ENCODE measurements at places on chromosomes 11 and 22. TPM values are rescaled to one million over a fixed set of nuclear protein-coding genes. Genes with fewer than 3 reads are reported as not detected.

DNA sequence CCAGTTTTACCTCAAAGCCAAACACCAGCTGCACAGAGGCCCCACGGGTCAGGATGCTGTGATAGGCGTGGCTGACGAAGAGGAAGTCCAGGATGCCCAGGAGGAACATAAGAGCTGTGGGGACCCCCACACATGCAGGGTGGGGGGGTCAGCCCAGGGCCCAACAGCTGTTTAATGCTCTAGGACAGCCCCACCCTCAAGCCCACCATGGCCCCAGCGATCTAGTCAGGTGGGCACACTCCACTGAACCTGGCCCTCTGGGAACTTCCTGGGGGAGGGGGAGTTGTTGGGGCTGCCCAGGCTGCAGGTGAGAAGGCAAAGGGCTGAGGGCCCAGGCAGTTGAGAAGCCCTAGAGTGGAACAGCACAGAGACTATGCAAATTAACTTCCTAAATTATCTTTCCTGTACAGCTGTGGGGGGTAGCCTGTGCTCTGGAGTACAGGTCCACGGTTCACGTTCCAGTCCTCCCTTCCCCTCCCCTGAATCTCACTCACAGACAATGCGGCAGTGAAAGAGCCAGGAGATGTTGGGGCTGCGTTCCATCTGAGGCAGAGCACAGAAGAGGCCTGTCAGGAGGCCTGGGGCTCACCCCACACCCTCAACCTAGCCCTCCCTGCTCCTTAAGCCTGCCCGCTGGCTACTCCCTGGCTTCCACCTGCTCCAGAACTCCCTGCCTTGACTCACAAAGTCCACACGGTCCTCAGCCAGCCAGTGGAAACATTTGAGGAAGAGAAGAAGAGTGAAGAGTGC is 1.9 kb downstream of the SYVN1 start:
- H3K27ac ChIP-seq, result 0 out of 2 replicates have a peak overlapping the region, but pooled peaks have one; percentile 60
- peaks cover 16% of the 10 kb centered on the region for H3K36me3 ChIP-seq
- peaks cover 18% of the 10 kb centered on the region for H3K4me1 ChIP-seq
- peak overlapping the region; percentile 98 for H3K4me3 ChIP-seq
- no peaks in the 10 kb centered on the region for H3K27me3 ChIP-seq

GRCh38 chr11:33721426-33721825 is 14.8 kb downstream of the CD59 start:
- no peak for DNase-seq
- H3K36me3 ChIP-seq, result peaks cover 12% of the 10 kb centered on the region
- H3K4me1 ChIP-seq, result peaks cover 16% of the 10 kb centered on the region
- H3K27me3 ChIP-seq, result no peaks in the 10 kb centered on the region

DNA sequence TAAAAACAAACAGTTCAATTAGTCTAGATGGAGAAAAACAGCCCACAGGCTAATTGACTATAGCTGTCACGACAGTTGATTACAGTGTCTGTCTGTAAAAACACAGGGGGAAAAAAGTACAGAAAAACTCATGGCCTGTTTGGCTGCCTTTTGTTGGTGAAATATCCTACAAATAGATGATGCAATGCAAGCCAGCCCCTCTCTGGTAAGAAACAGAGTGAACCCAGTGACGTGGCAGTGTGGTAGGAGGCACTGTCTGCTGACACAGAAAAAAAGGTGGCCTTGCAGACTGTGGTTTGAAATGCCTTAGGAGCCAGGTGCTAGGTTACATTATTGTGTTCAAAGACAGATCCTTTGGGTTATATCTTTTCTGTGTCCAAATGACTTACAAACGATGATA is 431.4 kb upstream of the CCDC90B start:
- H3K4me1 ChIP-seq, result peaks cover 39% of the 10 kb centered on the region
- no peak overlapping the region for H3K4me3 ChIP-seq
- no peak for DNase-seq
- 0 out of 2 replicates have a peak, but pooled peaks cover 4% of the 10 kb centered on the region for H3K27me3 ChIP-seq

- peaks cover 17% of the 10 kb centered on the region for H3K36me3 ChIP-seq
- peak; percentile 91 for DNase-seq
Observed at GRCh38 chr11:47847892-47848699, at the start of gene NUP160. Gene NUP160, minus strand, starts transcription at chr11:47848350. Its CDS starts 32 bp downstream, at chr11:47848318.

DGCR2 gene
- 56.8 TPM for total RNA-seq

CALCA gene
- 0.42 TPM for total RNA-seq

DNA sequence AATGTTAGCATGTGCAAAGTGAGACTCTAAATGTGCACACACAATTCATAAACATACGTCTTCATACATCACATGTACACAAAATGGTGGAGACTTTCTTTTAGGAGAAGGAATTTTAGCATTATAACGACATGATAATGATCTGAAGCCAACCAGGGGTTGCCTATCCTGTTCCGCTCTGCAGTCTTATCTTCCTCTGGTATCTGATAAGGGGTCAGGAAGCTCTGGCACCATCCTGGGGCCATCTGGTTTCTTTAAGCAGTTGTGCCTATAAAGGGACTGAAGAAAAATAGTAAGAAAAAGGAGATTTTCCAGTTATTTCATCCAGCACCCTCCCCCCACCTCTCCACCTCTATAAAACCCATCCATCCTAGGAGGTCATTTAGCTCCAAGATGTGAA is 5.8 kb upstream of the NUP50 start:
- peaks cover 34% of the 10 kb centered on the region for H3K4me1 ChIP-seq
- no peak for DNase-seq
- H3K4me3 ChIP-seq, result no peak overlapping the region
- no peak overlapping the region for H3K27ac ChIP-seq

DNA sequence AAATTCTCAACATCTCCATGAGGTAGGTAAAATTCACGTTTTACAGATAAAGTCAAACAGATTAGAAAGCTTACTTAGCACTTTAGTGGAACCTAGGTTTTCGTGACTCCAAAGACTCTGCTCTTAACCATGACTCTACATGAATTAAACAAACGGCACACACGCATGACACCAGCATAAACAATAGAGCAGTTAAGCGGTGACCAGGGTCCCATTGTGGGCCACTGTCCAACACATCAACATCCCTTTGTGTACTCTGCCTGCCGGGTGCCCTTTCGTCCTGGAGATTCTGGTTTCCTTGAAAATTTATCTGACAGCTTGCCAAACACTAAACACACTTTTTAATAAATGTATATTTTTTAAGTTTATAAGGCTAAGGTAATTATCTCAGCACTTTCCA is 941.7 kb downstream of the OPCML start:
- no peaks in the 10 kb centered on the region for H3K27me3 ChIP-seq
- H3K27ac ChIP-seq, result no peak overlapping the region
- no peak for DNase-seq
- H3K4me1 ChIP-seq, result no peaks in the 10 kb centered on the region
- no peaks in the 10 kb centered on the region for H3K36me3 ChIP-seq

DNA sequence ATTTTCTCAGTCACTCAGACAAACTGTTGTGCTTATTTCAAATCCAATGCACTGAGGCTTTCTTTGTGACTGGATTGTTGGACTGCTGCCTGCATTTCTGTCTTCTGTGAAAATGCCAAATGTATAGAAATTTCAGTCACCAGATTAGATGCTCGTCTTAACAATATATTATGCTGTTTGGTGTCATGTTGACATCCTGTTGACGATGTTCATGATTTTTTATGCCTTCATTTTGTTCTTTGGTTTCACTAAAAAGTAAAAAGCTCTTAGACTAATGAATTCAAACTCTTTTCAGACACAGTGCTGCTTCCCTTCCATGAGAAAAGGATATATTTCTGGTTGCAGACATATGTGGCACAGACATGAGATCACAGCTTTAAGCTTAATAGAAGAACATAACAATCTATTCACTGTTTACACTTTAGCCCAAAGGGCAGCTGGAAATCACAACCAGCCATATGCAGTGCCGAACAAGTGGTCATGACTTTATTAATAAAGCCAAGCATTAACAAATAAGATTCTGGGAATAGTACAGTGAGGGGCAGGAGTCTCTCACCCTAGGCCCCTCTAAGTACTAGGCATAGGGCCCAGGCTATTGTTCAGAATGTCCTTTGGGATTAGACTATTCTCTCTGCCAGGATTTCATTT is 9.4 kb upstream of the SOX6 start:
- no peak overlapping the region for H3K4me3 ChIP-seq
- H3K36me3 ChIP-seq, result no peaks in the 10 kb centered on the region
- H3K27ac ChIP-seq, result no peak overlapping the region
- H3K27me3 ChIP-seq, result peaks cover 7% of the 10 kb centered on the region

DNA sequence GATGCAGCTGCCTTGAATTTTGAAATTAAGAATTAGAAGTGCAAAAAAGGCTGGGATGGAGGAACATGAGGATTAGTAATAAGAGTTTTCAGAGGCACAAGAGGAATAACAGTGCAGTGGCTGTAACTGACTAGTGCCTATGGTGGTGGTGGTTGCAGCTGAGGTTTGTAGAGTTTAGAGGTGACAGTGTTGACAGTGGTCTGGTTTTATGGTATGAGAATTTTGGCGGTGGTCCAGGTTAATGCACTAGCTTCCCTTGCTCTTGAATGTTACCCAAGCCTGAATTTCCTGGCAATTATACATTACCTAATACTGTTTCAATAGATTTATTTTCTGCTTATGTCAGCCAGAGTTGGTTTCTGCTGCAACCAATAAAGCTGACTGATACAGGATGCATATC is 112.8 kb upstream of the C11orf87 start:
- H3K27me3 ChIP-seq, result no peaks in the 10 kb centered on the region
- H3K36me3 ChIP-seq, result peaks cover under 1% of the 10 kb centered on the region
- H3K27ac ChIP-seq, result no peak overlapping the region
- no peaks in the 10 kb centered on the region for H3K4me1 ChIP-seq

DNA sequence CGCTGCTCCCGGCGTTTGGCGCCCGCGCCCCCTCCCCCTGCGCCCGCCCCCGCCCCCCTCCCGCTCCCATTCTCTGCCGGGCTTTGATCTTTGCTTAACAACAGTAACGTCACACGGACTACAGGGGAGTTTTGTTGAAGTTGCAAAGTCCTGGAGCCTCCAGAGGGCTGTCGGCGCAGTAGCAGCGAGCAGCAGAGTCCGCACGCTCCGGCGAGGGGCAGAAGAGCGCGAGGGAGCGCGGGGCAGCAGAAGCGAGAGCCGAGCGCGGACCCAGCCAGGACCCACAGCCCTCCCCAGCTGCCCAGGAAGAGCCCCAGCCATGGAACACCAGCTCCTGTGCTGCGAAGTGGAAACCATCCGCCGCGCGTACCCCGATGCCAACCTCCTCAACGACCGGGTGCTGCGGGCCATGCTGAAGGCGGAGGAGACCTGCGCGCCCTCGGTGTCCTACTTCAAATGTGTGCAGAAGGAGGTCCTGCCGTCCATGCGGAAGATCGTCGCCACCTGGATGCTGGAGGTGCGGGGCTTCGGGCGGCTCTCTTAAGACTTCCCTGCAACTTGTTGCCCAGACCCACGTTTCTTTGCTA is at the start of gene CCND1:
Gene CCND1, plus strand, starts transcription at position 162 of the 587 bp plus-strand sequence. Its CDS starts 158 bp downstream, at position 320.
- peak within 1 kb of the TSS; percentile 91 for H3K27ac ChIP-seq
- peak; percentile 82 for DNase-seq
- peaks cover 13% of the 10 kb centered on the region for H3K4me1 ChIP-seq

DNA sequence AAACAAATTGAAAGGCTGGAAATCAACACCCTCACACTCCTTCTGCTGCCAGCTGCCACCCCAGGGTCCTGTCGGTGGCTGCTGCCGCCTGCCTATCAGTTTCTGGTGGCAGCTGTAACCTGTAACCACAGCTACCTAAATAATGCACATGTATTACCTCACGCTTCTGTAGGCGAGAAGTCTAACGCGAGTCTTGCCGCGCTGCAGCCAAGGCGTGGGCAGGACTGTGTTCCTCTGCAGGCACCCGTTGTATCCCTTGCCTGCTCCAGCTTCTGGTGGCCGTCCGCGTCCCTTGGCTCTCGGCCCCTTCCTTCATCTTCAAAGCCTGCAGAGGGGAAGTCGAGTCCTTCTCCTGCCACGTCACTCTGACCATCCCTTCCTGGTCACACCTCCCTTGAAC is 44.1 kb upstream of the GCAT start:
- no peak for DNase-seq
- no peak overlapping the region for H3K4me3 ChIP-seq
- H3K27ac ChIP-seq, result no peak overlapping the region
- H3K27me3 ChIP-seq, result peaks cover 4% of the 10 kb centered on the region
- H3K4me1 ChIP-seq, result no peaks in the 10 kb centered on the region

GRCh38 chr22:50076646-50077535 is 8.3 kb downstream of the MLC1 start:
- DNase-seq, result no peak
- H3K4me1 ChIP-seq, result no peaks in the 10 kb centered on the region
- no peak overlapping the region for H3K4me3 ChIP-seq
- no peaks in the 10 kb centered on the region for H3K27me3 ChIP-seq

OR6A2 gene
- total RNA-seq, result 0.27 TPM

- no peak for DNase-seq
- no peaks in the 10 kb centered on the region for H3K27me3 ChIP-seq
- H3K4me1 ChIP-seq, result peaks cover 35% of the 10 kb centered on the region
- no peaks in the 10 kb centered on the region for H3K36me3 ChIP-seq
- H3K4me3 ChIP-seq, result peak overlapping the region; percentile 12
Observed at GRCh38 chr11:927871-928270, 2.2 kb downstream of the AP2A2 start.

ZNF280B gene
- total RNA-seq, result 5.9 TPM

- H3K4me3 ChIP-seq, result no peak overlapping the region
- DNase-seq, result no peak
Observed at GRCh38 chr11:64057890-64058289, 22.2 kb downstream of the FLRT1 start.

DNA sequence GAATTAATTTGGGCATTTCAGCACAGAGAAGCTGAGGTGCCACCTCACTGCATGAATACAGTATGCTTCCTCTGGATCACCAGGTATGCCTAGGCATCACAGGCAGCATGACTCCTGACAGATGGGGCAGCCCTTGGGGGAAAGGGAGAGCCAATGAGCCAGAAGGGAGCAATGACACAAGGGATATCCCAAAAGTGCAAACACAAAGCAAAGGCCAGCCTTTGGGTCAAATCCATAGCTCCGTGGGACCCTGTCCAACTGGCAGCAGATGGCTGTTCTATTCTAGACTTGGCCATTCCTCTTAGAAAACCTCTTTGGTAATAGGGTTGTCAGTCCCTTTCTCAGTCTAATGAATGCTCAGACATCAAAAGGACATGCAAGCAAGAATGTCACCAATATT is 73.3 kb downstream of the SERGEF start:
- H3K36me3 ChIP-seq, result peaks cover 13% of the 10 kb centered on the region
- peaks cover 3% of the 10 kb centered on the region for H3K4me1 ChIP-seq
- H3K27me3 ChIP-seq, result no peaks in the 10 kb centered on the region
- no peak overlapping the region for H3K4me3 ChIP-seq
- DNase-seq, result no peak

DNA sequence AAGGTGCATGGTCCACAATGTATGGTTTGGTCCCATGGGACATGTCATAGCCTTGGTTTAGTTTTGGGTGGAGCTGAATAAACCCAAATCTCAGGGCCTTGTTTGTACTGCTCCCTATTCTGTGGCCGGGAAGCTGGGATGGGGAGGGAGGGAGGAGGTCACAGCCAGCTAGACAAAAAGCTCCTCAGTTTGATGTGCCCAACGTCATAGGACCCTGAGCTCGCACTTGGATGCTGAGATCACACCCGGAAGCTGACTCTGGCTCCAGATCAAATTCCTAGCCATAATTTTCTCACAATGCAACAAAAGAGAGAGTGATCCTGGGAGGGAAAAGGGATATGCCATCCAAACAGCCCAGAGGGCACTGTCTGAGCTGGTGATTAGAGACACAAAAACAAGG is 1.5 kb downstream of the HSPB2 start:
- H3K4me3 ChIP-seq, result no peak overlapping the region
- H3K27ac ChIP-seq, result no peak overlapping the region
- H3K36me3 ChIP-seq, result no peaks in the 10 kb centered on the region
- no peaks in the 10 kb centered on the region for H3K27me3 ChIP-seq
- no peak for DNase-seq
